Tibial nerve (tissue), 4 donors: ENCODE measurements at places on chromosomes 3 and 15. TPM values are rescaled to one million over a fixed set of nuclear protein-coding genes. Genes with fewer than 3 reads are reported as not detected.

The ACKR2 gene
- 59.0 TPM for total RNA-seq

The FGD5 gene
- total RNA-seq, result 41.8 TPM

The C2CD4A gene
- not detected for total RNA-seq

The PDCD7 gene
- 32.6 TPM for total RNA-seq

The DUOXA2 gene
- total RNA-seq, result not detected

DNA sequence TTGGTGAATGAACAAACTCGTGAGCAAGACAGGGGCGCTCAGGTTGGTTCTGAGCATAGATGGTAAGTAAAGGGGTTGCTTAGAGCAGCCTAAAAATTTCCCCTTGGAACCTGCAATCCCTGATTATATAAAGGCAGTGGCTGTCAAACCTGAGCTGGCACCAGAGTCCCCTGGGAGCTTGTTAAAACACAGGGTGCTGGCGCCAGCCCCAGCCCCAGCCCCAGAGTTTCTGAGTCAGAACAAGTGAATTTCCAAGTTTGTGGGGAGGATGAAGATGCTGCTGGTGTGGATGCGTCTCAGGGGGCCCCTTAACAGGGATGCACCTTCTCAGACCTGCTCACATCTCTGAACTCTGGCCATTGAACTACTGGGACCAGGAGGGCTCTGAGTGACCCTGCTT is 48.2 kb downstream of the FEM1B start:
- H3K4me1 ChIP-seq, result no peaks in the 10 kb centered on the region
- no peak overlapping the region for H3K4me3 ChIP-seq
- H3K27ac ChIP-seq, result no peak overlapping the region
- H3K27me3 ChIP-seq, result no peaks in the 10 kb centered on the region
- H3K36me3 ChIP-seq, result no peaks in the 10 kb centered on the region
- DNase-seq, result no peak

GRCh38 chr3:700514-700913 is 392.3 kb upstream of the CNTN6 start:
- DNase-seq, result no peak
- H3K27me3 ChIP-seq, result no peaks in the 10 kb centered on the region
- no peaks in the 10 kb centered on the region for H3K36me3 ChIP-seq
- H3K27ac ChIP-seq, result no peak overlapping the region

DNA sequence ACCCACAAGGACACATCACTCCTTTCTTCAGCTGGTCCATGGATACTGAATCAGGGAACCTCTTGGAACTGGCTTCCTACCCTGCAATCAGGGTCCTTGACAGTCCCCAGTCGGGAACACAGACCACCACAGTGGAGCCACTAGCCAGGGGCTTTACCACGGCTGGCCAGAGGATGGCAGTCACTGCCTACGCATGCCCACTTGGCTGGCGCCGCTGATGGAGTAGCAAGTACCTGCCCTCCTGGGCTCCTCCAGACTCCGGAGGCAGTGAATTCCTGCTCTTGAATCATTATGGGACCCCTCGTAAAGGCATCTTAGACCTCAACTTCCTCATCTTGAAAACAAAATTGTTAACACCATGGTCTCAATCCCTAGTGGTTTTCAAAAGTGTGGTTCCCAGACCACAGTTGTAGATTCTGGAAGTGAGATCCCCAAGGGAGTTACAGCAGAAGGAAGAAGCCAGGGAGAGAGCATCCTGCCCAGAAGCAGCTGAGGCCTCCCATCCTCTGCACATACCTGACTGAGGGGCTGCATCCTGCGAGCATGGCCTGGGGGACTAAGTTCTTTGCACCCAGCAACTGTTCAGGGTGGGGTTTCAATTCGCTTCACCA is 9.1 kb upstream of the SKIC8 start:
- no peak overlapping the region for H3K27ac ChIP-seq
- DNase-seq, result peak; percentile 61
- H3K4me1 ChIP-seq, result no peaks in the 10 kb centered on the region
- no peaks in the 10 kb centered on the region for H3K27me3 ChIP-seq
- no peak overlapping the region for H3K4me3 ChIP-seq

- DNase-seq, result no peak
- peaks cover 8% of the 10 kb centered on the region for H3K4me1 ChIP-seq
- no peaks in the 10 kb centered on the region for H3K27me3 ChIP-seq
- H3K4me3 ChIP-seq, result no peak overlapping the region
Measured at GRCh38 chr15:99984491-99985243, 251.4 kb upstream of the LYSMD4 start.

DNA sequence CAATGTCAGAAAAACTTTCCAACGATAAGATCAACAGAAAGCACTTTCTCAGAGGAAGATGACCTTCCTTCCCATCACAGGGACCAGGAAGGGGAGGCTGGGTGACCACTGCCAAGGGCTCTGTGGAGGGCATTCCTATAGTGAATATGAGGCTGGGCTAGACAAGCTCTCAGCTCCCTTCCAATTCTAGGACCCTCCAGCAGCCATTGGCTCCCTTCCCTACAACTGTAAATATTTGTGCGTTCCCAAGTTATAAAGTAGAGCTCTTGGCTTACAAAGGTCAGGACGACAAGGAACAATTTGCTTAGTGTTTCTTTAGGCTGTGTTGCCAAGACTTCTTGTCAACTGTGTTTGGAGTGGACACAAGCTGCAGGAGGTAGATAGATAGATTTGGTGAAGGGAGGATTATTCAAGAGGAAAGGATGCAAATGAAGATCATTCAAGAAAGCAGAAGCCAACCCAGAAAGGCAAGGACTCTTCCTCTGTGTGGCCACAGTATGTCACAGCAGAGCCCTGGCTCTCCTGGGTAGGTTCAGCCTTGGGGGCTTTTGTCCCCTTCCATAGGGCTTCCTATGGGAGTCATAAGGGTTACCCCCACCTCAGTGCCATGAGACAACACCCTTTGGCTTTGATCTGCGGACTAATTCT is 223.6 kb upstream of the TLE3 start:
- no peak for DNase-seq
- peaks cover 44% of the 10 kb centered on the region for H3K4me1 ChIP-seq
- no peaks in the 10 kb centered on the region for H3K36me3 ChIP-seq
- no peak overlapping the region for H3K27ac ChIP-seq
- no peaks in the 10 kb centered on the region for H3K27me3 ChIP-seq
- H3K4me3 ChIP-seq, result no peak overlapping the region

GRCh38 chr3:136305879-136306278 is 55.7 kb downstream of the PCCB start:
- no peak for DNase-seq
- H3K36me3 ChIP-seq, result no peaks in the 10 kb centered on the region
- H3K4me1 ChIP-seq, result no peaks in the 10 kb centered on the region
- H3K27ac ChIP-seq, result no peak overlapping the region
- H3K4me3 ChIP-seq, result no peak overlapping the region

DNA sequence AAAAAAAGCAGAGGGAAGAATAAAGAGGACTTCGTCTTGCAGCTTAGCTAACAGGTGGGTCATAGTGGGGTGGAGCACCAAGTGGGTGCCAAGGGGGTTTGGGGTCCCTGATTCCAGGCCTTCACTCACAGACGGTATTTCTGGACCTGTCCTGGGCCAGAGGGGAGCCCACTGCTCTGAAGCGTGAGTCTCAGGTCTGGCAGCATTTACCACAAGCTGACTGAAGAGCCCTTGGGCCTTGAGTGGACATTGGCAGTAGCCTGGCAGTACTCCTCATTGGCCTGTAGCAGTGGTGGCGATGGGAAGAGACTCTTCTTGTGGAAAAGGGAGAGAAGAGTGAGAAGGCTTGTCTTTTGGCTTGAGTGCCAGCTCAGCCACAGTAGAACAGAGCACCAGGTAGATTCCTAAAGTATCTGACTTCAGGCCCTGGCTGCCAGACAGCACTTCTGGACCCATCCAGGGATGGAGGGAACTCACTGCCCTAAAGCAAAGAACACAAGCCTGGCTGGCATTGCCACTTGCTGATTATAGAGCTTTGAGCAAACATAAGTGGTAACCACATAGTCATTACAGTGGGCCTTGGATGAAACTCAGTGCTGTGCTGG is 72.9 kb downstream of the GLDN start:
- no peaks in the 10 kb centered on the region for H3K36me3 ChIP-seq
- DNase-seq, result no peak
- H3K4me3 ChIP-seq, result no peak overlapping the region
- no peaks in the 10 kb centered on the region for H3K4me1 ChIP-seq
- H3K27me3 ChIP-seq, result no peaks in the 10 kb centered on the region
- no peak overlapping the region for H3K27ac ChIP-seq

GRCh38 chr3:66673293-66673692 is 172.5 kb upstream of the LRIG1 start:
- H3K36me3 ChIP-seq, result no peaks in the 10 kb centered on the region
- no peak overlapping the region for H3K4me3 ChIP-seq
- no peaks in the 10 kb centered on the region for H3K27me3 ChIP-seq
- H3K27ac ChIP-seq, result no peak overlapping the region
- DNase-seq, result no peak

DNA sequence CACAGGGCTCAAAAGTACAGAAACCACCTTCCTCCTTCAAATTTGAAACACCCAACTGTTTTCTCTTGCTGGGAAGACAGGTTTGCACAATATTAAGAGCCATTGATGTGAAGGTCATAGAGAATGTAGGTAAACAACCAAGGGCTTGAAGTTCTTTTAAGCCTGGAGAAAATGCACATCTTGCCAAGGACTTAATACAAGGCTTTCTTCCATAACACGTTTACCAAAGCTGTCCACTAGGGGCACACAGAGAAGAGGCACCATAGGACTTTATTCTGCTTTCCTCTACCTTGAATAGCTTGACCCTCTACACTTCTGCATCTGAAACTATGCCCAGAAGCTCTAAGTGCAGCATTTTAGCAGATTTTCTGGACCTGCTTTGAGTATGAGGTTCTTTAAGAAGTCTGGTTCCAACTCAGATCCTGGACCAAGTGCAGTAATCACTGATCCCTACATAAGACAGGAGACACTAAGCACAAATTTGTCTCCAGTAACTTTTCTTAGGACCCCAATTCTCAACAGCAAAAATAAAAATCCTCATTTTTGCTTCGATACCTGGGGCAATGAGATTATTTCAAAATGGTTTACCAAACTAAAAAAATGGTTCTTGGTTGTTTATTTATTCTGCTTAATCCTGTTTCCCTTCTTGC is 138.0 kb downstream of the FBN1 start:
- no peaks in the 10 kb centered on the region for H3K36me3 ChIP-seq
- no peaks in the 10 kb centered on the region for H3K4me1 ChIP-seq
- no peak overlapping the region for H3K4me3 ChIP-seq
- no peaks in the 10 kb centered on the region for H3K27me3 ChIP-seq

DNA sequence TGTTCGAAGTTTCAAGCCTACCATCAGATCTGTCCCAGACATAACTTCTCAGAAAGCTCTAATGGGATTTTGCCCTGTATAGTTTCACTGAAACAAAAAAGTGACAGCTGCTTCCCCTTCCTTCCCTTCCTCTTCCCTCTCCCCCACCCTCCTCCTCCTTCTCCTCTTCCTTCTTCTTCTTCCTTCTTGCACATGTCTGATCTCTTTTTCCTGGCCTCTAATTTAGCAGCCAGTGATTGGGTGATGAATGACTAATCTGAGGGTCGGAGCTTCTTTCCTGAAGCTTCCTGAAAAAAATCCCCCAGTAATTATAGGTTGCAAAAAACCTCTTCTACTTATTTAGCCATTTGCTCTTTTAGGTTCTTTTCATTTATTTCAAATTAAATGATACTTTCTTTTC is 168.7 kb downstream of the POTEB3 start:
- no peak for DNase-seq
- no peak overlapping the region for H3K4me3 ChIP-seq
- no peaks in the 10 kb centered on the region for H3K4me1 ChIP-seq
- no peak overlapping the region for H3K27ac ChIP-seq

DNA sequence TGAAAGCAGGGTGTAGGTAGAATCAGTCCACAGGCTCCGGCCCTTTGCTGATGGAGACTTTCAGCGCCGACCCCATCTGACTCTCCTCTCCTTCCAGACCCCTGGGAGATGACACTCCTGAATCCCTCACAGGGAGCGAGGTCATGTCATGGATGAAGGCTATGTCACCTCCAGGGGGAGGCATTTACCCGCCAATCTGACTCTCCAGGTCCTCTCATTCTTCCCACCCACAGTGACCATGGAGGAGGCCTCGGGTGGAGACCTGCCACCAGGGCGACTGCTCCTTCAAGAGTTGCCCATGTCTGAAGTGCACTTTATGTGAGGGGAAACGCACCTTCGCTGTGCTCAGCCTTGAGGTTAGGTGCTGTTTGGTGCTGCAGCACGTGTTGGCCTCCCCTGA is 112.7 kb downstream of the KLF13 start:
- H3K27me3 ChIP-seq, result no peaks in the 10 kb centered on the region
- H3K27ac ChIP-seq, result no peak overlapping the region
- H3K4me3 ChIP-seq, result no peak overlapping the region
- no peak for DNase-seq
- no peaks in the 10 kb centered on the region for H3K36me3 ChIP-seq

- DNase-seq, result no peak
- H3K27me3 ChIP-seq, result no peaks in the 10 kb centered on the region
- no peak overlapping the region for H3K4me3 ChIP-seq
Measured at GRCh38 chr15:88742161-88742560, 61.1 kb upstream of the ACAN start.

DNA sequence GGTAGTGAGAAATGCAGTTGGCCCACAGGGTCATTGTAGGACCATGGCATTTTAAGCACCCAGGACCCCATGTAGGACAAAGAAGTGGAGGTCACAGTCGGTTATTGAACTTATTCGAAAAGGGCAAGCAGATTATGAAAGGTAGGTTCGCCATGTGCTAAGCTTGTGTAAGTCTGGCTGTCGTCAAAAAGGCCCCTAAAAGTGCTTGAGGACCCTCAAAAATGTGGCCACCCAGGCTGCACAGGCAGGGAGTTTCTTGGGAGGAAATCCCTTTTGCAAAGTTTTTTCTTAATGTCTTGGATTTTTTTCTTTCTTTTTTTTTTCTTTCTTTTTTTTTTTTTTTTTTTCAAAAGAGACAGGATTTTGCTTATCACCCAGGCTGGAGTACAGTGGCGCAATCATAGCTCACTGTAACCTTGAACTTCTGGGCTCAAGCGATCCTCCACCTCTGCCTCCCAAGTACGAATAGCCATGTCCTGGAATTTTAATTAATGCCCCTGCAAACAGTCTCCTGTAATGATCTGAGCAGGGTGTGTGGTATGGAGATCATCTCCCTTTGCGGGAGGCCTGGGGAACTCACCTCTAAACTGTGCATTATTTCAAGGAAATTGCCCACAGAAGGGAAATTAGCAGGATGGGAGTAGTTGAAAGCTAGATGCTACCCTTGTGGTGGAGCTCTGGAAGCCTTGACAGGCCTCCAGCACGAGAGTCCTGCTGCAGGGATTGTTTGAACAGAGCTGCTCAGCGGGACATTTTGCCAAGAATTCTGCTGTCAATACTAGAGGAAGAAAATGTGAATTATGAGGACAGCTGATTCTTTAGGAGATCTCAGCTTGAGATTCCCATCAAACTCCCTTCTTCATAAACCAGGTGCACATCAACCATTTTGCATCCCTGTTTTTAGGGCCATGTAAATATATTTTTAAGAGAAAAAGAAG is 28.4 kb downstream of the THSD4 start:
- no peaks in the 10 kb centered on the region for H3K4me1 ChIP-seq
- no peaks in the 10 kb centered on the region for H3K36me3 ChIP-seq
- no peak overlapping the region for H3K27ac ChIP-seq
- H3K4me3 ChIP-seq, result no peak overlapping the region
- H3K27me3 ChIP-seq, result no peaks in the 10 kb centered on the region

- no peak overlapping the region for H3K27ac ChIP-seq
- no peaks in the 10 kb centered on the region for H3K27me3 ChIP-seq
- no peaks in the 10 kb centered on the region for H3K36me3 ChIP-seq
- H3K4me3 ChIP-seq, result no peak overlapping the region
- no peak for DNase-seq
- no peaks in the 10 kb centered on the region for H3K4me1 ChIP-seq
Measured at GRCh38 chr15:59203657-59204056, 3.0 kb upstream of the LDHAL6B start.
